ENCODE measurements at places on chromosomes 12 and 14.

GRCh38 chr14:23627961-23628360 is 8.2 kb upstream of the DHRS2 start:
- no peak overlapping the region for H3K4me3 ChIP-seq
- H3K4me1 ChIP-seq, result peaks cover 6% of the 10 kb centered on the region
- peaks cover 11% of the 10 kb centered on the region for H3K36me3 ChIP-seq
- peaks cover 10% of the 10 kb centered on the region for H3K27me3 ChIP-seq
- DNase-seq, result no peak

DNA sequence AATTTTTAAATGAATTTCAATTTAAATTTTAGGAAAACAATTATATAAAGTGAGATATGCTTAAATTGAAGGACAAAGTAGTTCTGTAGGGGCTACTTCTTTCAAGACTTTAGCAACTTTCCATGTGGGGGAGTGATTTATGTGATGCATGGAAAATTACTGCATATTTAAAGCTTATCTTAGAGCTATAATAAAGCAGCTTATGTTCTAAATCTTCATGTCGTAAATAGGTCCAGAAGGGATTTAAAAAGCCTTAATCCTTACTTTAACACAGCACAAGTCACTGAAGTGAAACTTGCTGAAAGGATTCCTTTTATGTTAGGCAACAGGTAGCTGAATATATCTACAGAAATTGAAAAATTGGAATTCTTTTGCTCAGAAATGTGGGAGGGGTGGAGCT is 340.4 kb downstream of the NAV3 start:
- no peaks in the 10 kb centered on the region for H3K4me1 ChIP-seq
- H3K36me3 ChIP-seq, result no peaks in the 10 kb centered on the region
- no peak overlapping the region for H3K27ac ChIP-seq

GRCh38 chr14:28157887-28158791 is 608.4 kb upstream of the FOXG1 start:
- H3K4me3 ChIP-seq, result no peak overlapping the region
- H3K4me1 ChIP-seq, result no peaks in the 10 kb centered on the region
- H3K27me3 ChIP-seq, result no peaks in the 10 kb centered on the region
- H3K27ac ChIP-seq, result no peak overlapping the region
- no peak for DNase-seq

- no peaks in the 10 kb centered on the region for H3K36me3 ChIP-seq
- no peak for DNase-seq
- H3K4me1 ChIP-seq, result peaks cover 2% of the 10 kb centered on the region
- no peak overlapping the region for H3K4me3 ChIP-seq
- no peak overlapping the region for H3K27ac ChIP-seq
Observed at GRCh38 chr12:117854339-117855012, 114.3 kb downstream of the KSR2 start.

DNA sequence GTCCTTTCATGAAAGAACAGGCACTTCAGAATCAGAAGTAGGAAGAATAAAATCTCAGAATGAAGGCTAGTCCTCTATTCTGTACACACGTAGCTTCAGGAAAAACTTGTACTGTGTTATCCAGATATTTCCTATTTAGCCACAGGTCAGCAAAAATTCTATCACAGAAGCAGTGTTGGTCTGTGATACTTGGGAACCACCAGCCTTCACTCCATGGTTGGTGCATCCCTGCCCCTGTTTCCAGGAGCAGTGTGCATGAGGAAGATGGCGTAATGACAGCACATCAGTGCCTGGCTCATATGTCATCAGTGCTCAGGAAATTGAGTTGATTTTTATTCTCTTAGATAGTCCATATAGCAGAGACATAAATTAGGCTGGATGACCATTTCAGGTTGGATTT is 87.7 kb downstream of the SAMD4A start:
- no peak overlapping the region for H3K27ac ChIP-seq
- no peak overlapping the region for H3K4me3 ChIP-seq
- no peaks in the 10 kb centered on the region for H3K36me3 ChIP-seq
- no peak for DNase-seq
